ENCODE measurements at places on chromosomes 1 and 21.

DNA sequence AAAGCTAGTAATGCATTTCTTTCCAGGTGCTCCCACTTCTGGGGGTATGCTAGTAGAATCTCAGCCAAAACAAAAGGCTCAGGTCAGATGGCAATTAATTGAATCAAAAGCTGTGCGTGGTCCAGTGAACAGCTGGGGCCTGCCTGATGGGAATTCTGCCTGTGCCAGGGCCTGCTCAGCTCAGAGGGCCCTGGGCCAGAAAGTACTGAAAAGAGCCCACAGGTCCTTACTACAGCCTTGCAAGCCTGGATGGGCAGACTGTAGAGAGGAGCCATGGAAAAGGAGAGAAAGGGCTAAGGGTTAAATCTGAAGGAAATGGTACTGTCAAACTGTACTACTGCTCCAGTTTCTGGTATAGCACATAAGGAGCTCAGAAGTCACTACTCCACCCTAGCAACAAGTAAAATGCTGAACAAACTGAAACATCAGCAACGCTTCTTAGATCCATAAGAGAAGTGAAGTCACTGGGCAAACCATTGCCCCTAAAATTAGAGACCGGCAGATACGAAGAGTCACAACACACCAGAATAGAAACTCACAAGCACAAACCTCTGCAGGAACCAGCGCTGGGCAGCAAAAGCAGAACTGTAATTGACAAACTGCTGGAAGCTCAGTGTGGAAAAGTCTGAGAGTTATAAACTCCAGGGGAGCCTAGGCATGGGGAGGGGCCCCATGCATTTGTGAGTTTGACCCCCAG is 121.1 kb upstream of the SYT6 start:
- DNase-seq: no peak

DNA sequence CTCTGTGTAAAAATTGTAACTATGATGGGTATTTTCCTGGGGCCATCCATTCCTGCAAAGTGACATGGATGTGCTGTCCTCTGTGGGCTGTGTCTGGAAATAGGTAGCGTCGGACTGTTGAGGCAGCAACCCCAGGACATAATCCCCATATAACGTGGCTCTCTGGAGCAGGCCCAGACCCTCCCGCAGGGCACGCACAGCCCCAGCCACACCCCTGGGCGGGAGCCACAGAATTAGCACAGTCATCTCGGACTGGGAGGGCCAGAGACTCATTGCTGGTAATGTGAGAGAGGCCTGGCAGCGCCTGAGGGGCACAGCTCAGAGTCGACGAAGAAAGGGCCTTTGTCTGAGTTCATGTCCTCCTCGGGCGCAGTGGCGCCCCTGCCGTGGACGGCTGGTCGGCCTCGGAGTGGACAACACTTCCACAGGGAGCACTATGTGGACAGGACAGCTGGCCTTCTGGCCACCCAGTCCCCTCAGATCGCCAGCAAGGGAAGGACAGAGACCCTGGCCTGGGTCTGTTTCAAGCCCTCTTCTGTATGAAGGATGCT is 20.1 kb downstream of the SIM2 start:
- DNase-seq: no peak

- DNase-seq: no peak
These were observed 15.5 kb upstream of the PRDM16 start for GRCh38 chr1:3053366-3053980.

GRCh38 chr1:110506541-110506940 is 12.4 kb downstream of the KCNA10 start:
- no peak for DNase-seq

- no peak for DNase-seq
These were observed 17.2 kb upstream of the CXADR start for GRCh38 chr21:17495680-17496079.

DNA sequence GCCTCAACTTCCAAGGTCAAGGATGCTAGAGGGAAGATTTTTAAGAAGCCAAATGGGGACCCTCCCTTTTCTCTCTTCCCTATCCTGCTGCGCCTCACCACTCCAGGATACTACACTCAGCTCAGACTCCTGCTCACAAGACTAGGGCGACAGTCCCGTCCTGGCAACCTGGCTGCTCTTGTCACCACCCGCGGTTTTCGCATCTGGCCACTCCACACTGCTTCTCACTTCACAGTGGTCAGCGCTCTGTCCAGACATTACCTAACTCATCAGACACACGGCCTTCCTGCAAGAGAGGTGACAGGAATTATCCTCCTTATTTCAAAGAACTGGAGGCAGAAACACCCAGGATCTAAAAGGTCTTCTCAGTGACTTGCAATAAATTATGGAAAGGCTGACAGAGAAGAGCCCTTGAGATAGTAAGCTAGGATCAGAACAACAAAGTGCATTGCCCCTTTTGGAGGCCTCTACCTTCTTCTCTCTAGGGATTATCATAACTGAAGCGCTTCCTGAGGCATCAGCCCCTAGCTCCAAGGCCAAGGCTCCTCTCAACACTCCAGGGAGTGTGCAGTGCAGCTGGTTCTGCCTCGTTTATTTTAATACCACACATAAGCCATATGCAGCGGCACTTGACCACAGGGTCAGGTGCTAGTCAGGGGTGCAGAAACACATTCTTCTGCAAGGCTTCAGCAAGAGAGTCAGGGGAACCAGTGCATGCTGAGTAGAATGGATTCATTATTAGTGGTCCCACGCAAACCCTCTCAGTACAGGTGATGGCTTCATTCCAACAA is 41.9 kb downstream of the ASTN1 start:
- no peak for DNase-seq

DNA sequence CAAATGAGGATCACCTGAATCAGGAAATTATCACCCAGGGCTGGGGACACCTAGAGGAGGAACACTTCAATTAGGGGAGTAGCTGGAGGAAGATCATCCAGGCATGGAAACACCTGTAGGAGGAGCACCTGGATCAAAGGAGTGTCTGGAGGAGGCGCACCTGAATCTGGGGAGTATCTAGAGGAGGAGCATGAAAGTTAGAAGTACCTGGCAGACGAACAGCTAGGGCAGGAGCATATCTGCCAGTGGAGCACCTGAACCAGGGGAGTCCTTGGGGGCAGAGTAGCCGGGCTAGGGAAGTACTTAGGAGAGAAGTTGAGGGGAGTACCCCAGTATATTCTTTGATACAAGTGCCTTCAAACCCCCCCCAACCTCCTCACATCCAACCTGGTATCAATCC is 1.3 kb downstream of the C1orf210 start:
- DNase-seq: no peak

DNA sequence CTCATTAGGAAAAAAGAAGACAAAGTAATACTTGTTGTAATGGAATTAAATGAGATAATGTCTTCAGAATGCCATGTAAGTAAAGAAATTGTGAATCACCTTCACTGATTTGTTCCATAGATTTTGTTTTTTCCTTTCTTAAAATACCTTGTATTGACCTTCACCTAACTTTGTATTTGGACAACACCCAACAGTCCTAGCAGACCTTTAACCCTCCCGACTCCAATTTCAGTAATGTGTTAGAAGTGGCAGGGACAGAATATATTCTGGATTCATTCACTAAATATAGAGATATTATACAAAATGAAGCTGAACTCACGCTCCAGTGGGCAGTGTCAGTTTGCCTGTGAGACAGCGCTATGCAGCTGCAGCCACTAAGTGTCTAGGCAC is 57.9 kb downstream of the UCK2 start:
- no peak for DNase-seq

DNA sequence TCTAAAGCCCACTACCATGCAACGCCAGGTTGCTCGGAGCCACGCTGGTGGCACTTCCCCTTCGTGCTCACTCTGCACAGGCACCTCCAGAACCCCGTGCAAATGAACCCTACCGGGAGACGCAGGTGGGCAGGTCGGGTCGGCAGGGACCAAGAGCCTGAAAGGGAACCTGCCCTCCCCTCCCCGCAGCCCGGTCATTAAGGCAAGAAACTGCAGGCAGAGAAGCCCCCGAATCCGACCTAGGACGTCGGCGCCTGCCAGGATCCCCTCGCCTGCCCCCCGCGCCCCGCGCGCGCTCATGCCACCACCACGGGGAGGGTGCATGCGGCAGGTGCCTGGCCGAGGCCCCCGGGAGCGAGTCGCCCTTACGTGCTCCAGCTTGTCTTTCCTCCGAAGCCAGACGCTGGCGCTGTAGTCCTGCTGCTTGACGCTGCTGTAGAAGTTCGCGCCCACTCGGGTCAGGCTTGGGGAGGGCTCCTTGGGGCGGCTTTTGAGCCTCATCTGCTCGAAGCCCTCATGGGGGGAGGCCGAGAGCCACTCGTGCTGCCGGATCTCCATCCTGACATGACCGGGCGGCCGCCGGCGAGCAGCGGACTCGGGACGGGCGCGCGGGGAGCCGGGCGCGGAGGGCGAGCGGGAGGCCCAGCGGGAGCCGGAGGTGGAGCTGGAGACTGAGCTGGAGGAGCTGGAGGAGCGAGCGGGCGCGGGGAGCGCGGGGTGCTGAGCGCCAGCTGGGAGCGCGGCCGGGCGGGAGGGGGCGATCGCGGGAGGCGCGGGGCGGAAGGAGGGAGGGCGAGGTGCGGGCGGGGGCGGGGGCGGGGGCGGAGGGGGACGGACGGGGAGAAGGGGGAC is 552 bp downstream of the PLD5 start:
- peak; percentile 3 for DNase-seq

DNA sequence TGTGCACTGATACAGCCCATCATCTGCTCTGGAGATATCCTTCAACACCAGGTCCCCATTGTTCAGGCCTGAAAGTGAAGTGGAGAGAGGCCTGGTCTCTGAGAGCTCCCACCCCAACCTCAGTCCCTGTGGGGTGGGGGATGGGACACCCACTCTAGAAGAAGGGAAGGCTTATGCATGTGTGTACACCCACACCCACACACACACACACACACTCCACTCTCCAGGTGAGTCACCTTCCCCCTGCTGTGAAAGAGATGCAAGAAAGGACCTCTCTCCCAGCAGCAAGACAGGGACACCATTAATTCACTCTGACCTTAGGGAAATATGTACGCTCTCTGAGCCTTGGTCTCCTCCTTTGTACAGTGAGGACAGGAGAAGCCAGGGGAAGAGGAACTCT is 5.9 kb downstream of the VSIG8 start:
- DNase-seq: no peak

GRCh38 chr1:30335997-30336390 is 387.4 kb downstream of the MATN1 start:
- no peak for DNase-seq

- DNase-seq: peak; percentile 73
These were observed 149.8 kb downstream of the ETS2 start for GRCh38 chr21:38955495-38955894.

GRCh38 chr1:13513895-13514546 is at the start of gene LRRC38:
Gene LRRC38, minus strand, starts transcription at chr1:13514003. Its CDS starts 410 bp downstream, at chr1:13513593.
- DNase-seq: no peak

- no peak for DNase-seq
These were observed 30.0 kb downstream of the HIVEP3 start for GRCh38 chr1:41888756-41889155.

- no peak for DNase-seq
These were observed 45.8 kb upstream of the PDE9A start for GRCh38 chr21:42607525-42608102.

DNA sequence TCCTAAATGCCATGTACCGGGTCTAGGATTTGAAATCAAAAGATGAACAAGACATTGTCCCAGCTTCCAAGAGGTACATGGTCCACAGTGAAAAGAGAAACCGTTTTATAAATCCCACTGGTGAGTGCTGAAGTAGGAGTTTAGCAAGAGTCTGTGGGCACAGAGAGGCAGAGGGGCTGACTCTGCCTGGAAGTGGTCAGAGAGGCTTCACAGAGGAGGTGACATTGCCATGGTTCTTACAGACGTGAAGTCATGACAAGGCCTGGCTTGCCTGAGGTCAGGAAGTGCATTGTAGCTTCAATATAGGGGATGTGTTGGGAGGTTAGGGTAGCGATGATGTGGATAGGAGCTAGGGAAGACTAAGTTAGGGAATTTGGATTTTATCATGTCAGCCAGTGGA is 28.4 kb downstream of the MAPKAPK2 start:
- no peak for DNase-seq

- DNase-seq: no peak
These were observed 15.0 kb upstream of the ROR1 start for GRCh38 chr1:63758791-63759190.

DNA sequence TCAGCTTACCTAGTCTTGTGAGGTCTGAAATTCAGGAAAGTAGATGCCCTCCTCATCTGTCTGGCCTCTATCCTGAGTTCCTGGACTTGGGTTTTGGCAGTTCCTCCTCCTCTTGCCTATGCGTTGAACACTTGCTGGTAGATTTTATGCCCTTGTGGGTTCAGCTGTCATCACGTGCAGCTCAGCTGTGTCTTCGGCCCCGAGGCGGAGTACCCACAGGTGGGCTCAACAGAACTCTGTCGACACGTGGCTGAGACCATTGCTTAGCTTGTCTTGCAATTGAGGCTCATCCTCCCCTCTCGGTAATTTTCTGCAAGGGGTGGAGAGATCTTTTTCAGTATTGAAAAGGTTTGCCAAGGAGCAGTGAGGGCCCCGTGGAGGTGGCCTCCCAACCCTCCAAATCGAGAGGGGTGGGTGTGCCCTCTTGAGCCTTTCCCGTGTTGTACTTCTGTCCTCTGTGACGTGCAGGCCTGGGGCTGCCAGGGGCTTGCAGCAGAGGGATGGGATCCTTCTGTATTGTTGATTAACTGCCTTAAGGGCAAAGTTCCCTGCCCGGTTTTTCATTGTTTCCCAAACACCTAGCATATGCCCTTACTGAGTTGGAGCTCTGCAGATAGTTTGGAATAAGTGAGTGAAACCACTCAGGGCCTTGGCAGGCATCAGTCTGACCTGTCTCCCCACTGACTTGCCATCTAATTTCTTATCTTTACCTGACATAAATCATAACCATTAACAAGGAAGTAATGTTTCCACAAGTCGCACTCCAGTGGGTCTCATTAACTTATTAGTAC is 2.9 kb downstream of the CENPS start:
- no peak for DNase-seq

DNA sequence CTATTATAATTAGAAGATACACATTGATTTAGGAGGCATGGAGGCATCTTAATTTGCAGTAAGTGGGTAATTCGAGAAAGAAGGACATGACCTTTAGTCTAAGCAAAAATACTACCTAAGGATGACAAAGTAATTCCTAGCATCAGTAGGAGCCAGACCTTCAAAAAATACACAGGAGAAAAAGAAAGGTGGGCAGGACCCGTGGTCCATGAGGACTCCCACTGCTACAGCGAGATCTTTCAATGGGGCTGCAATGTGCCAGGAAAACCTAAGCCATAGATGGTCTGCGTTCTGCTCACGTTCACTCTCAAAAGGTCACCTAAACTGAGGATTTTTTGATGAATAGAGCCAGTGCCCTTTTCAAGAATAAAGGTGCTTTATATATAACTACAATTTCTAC is 10.6 kb upstream of the EXO1 start:
- no peak for DNase-seq

GRCh38 chr1:210351496-210351895 is 22.8 kb downstream of the HHAT start:
- no peak for DNase-seq

GRCh38 chr1:31799895-31800673 is 15.7 kb downstream of the SPOCD1 start:
- DNase-seq: no peak
